ENCODE measurements at places on chromosomes 1 and 21.

- no peak for DNase-seq
Observed at GRCh38 chr1:43711049-43711448, 3.7 kb downstream of the ST3GAL3 start.

- DNase-seq, result no peak
Observed at GRCh38 chr1:112893288-112894009, 62.5 kb downstream of the SLC16A1 start.

- no peak for DNase-seq
Observed at GRCh38 chr1:54768093-54768492, 3.8 kb upstream of the PARS2 start.

GRCh38 chr1:13901039-13901438, 201.1 kb downstream of the PRDM2 start:
- no peak for DNase-seq

GRCh38 chr1:94899756-94900155, 27.2 kb downstream of the CNN3 start:
- DNase-seq, result no peak

DNA sequence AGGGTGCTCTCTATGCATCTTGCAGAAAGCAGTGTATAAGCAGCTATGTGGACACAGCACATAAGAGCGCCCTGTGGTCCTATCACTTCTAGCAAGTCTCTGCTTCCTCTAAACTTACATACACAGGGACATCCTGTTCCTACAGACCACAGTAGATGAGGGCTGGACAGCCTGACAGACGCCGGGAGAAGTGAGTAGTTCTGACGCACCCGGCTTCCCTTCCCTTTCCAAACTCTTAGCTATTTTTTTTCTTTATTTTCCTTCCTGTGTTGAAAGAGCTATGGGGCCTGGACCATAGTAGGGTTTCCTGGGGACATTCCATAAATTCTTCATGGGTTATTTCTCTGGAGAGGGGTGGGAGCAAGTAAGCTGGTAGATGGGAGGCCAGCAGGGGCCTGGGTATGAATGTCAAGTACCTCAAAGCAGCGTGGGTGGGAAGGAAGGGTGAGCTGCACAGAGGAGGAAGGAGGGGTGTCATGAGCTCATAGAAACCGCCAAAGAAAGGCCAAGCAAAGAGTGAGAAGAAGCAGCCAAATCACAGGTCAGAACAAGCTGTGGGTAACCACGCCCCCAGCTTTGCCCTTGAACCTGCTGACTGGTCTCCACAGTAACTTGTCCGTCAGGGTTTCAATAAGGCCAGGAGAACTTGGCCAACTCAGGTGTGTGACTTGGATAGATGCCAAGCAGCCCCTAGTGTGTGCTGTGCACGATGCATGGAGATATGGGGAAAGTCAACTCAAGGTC, 36.6 kb downstream of the PLXNA2 start:
- no peak for DNase-seq

DNA sequence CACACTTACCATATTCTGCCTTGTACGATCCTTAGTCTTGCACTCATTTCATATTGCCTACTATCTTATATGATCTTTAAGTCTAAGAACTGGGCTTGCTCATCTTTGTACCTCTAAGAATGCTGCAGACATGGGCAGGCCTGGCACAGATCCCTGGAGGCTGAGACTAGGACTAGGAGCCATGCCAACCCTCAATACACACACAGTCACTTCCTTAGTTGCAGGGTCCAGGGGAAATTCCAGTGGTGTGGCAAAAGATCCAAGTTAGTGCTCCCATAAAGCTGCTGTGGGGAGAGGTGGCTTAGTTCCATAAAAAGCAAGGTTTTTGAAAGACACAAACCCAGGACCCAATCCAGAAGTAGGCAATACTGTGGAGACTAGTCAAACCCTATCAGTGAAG, 59.9 kb downstream of the CYYR1 start:
- no peak for DNase-seq

DNA sequence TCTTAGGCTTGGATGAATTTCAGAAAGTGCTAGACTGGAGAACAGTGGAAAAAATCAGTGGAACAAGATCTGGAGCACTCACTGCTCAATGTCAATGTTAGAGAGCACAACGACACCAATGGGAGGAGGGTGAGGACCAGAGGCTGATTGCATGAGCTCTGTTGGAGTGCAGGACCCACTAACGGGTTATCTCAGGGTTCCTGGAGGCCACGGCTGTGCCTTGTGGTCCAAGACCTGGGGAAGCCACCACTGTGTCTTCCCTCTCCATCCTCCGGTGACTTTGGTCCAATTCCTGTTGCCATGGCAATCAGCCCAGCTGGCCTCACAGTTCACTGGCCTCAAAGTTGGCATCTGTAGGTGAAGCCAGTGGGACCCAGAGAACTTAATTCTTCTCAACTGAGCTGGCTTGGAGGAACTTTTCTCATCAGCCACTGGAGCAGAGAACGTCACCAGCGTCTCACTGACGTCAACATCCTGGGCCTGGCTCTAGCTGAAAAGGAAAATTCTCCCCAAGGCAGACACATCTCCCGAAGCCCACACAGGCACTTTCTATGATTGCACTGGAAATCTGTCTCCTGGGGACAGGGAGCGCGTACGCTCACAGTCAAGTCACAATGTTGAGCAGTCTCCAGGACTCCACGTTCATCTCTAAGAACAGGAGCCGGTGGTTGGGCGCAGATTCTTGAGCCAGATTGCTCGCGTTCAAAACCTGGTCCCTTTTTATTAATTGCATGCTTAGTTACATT, 21.9 kb upstream of the GPR157 start:
- no peak for DNase-seq

All from stimulated activated CD4-positive, alpha-beta T cell treated with anti-CD3 and anti-CD28 coated beads, Interleukin-1b, Interleukin-23, amount 100 ng/mL, for 24 hours (primary cell).